ENCODE measurements at places on chromosomes 1 and 21.

DNA sequence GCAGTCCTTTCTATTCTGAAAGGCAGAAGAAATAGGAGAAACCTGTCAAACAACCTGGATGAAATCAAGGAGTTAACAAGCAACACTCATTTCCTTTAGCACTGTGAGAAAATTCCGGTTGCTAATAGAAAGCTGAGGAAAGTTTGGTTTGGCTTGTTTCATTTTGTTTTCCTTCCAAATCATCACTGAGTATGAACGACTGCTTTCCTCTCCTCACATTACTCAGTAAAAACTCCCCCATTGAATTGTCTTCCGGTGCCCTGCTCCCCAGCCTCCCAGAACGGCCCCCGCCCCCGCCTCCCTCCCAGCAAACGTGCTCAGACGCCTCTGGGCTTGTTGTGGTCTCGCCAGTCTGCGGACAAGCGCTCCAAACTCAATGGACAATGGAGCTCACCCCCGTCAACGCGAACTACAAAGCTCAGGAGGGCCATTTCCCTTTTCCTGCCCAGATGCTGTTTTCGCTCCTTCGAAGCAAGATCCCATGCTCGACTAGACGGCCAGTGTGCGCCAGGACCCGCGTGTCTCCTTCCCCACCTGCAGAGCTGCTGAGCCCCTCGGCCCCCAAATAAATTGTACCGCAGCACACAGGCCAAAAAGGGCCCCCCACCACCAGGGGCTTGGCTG is 747 bp downstream of the STX6 start:
- peak; percentile 74 for DNase-seq

DNA sequence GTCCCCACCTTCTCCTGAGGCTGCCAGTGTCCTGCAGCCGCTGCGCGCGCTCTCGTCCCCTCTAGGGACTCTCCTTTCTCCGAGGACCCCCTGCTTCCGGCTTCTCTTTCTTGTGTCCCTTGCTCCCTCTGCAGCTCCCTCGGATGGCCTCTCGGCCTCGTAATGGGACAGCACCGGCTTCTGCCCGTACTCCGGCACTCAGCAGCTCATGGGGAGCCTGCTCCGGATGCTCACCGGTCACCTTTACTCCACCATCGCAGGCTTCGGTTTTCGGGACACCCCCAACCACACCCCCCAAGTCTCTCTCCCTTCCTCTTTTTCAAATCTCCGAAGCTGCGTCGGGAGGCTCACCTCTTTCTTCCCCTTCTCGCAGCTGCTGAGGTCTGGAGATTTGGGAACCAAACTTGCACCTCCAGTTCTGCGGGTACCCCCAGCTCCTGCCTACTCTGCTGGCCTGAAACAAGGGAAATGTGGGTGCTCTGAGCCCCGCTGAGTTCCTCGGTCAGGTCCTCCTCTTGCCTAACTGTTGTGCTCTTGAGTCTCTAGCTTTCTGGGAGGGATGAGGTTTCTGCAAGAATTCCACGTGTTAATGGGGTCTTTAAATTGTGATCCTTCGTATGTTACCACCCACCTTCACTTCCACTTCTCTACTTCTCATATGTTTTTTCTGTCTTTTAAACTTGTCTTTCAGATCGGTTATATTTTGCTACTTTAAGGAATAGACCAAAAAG is 930 bp downstream of the CDC14A start:
- DNase-seq = peak; percentile 28

DNA sequence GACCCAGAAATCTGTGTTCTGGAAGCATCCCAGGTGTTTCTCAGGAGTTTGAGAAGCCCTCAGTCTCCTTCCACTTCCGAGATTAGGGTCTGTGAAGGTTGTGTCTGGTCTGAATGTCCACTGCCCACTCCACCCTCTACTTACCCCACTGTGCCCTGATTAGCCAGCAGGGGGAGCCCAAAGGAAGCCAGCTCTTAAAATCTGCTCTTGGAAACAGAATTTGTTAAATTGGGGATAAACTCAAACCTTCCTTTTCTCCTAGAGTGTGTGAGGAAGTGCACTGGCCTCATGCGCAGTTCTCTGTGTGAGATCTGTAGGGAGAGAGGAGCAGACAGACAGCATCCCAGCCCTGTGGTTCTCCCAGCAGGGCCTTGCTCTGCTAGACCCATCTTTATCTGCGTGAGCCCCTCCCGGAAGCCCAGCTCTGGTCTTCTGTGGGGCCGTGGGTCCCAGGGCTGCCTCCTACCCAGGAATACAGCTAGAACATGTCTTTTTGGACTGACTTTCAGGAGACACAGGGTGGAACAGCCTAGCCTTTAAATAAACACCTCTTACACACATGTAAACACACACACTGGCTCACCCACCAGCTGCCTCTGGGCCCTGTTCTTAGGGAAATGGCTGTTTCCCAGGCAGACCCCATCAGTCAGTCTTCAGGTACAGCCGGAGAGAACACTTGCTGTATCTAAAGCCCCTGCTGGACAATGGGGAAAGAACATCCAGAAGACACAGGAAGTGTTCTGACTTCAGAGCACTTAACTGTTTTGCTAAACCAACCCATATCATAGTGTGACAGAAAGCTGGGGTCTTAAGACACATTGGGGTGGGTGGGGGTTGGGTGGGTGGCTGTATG is 52.2 kb downstream of the SMYD2 start:
- peak; percentile 58 for DNase-seq

DNA sequence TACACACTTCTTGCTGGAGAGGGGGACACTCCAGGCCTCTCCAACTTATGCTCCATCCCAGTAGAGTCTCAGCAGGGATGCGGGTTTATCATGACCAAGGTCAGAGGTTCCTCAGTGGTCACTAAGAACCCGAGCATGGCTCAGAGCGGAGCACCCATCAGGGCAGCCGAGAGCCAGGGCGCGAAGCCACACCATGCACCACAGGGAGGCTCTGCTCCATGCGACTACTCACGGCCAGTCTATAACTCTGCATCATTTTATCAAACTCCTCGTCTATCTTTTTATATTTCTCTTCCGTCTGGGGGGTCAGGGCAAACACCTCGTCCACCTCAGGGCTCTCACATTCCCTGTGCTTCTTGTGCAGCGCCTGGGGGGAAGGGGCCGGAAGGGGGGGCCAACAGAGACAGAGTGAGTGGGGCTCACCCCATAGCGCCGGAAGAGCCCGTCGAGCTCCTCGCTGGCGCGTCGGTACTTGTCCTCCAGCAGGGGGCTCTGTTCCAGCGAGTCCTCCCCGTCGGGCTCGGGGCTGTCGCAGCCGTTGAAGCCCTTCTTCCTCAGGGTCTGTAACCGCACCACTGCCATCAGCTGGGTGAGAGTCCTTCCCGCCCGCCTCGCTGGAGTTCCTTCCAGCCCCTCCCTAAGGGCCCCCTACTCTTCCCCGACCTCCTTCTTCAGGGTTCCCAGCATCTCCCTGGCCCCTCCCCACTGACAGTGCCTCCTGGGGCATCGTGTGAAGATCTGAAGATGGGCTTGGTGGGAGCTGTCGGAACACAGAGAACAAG is 20.0 kb downstream of the MEF2D start:
- DNase-seq = no peak

DNA sequence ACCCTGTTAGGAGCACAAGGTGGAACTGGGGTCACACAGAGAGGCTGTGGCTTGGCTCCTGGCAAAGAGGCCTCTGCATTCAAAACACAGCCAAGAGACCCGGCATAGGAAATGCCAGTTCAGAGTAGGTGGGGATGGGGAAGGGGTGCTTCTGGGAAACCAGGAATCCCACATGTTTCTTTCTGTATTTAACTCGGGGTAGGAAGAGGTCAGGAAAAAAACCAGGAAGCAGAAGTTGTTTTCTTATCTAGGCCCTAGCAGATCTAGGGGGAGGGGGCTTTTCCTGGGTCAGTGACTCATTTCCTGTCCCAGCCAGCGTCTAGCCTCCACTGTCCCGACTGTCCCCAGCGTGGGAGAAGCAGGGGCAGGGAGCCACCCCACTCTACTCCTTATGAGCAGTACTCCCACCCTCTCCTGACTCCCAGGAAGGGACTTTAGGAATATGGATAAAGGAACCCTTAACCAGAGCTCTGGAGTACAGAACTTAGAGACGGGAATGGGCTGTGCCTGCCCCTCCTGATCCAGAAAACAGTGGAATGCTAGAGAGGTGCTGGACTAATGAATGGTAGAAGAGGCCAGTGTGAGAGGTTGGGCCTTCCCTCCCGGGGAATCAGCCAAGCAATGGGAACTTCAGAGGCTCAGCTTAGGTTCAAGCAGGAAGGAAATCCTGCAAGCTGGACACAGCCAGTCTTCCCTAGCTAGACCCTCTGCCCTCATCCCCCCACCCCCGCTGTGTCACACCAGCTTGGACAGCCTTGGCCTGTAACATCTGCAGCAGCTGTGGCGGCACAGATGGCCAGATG is 5.7 kb downstream of the FHL3 start:
- peak; percentile 83 for DNase-seq

DNA sequence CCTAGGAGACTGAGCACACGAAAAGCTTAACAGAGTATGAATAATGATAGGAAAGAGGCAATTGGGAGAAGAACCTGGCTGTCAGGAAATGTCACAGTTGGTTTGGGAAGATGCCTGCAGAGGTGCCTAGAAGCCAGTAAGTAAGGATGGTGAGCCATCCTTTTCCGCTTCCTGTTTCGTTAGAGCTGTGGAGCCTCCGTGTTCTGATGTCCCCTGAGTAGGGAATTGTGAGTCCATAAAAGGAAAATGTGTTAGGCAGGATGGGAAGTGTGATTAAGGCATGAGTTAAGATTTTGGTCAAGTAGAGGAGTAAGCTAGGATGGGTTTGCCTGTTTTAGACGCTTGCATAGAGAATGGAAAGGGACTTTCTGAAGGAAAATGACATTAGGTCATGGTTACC is 9.0 kb downstream of the CLIC4 start:
- peak; percentile 72 for DNase-seq

- DNase-seq = no peak
These were observed 161.8 kb upstream of the IRF2BP2 start for GRCh38 chr1:234771642-234772344.

GRCh38 chr1:9726905-9727595 is 75.5 kb downstream of the PIK3CD start:
- no peak for DNase-seq

- DNase-seq = peak; percentile 86
These were observed 134.6 kb upstream of the ARHGEF16 start for GRCh38 chr1:3319874-3320245.

- no peak for DNase-seq
These were observed 12.4 kb downstream of the EPHA8 start for GRCh38 chr1:22575532-22576149.

Data from kidney tubule cell (primary cell).